ENCODE measurements at places on chromosomes 12 and 14. TPM values are rescaled to one million over a fixed set of nuclear protein-coding genes. Genes with fewer than 3 reads are reported as not detected.

HCAR1 gene
- 3.3 TPM for total RNA-seq

CD69 gene
- 5.0 TPM for total RNA-seq

BDKRB2 gene
- 10.3 TPM for total RNA-seq

TAS2R8 gene
- total RNA-seq, result not detected

COX8C gene
- total RNA-seq, result not detected

SRSF9 gene
- total RNA-seq, result 84.4 TPM

KITLG gene
- total RNA-seq, result 11.8 TPM

EMC9 gene
- 10.9 TPM for total RNA-seq

HNF1A gene
- total RNA-seq, result not detected

CLEC4C gene
- not detected for total RNA-seq

NPFF gene
- not detected for total RNA-seq

REM2 gene
- 0.23 TPM for total RNA-seq

OXA1L gene
- total RNA-seq, result 53.7 TPM

FBXO33 gene
- 7.8 TPM for total RNA-seq

SRRM4 gene
- total RNA-seq, result not detected

PHETA1 gene
- total RNA-seq, result 8.3 TPM

SMCO3 gene
- total RNA-seq, result 1.4 TPM

SPX gene
- total RNA-seq, result not detected

SERPINA3 gene
- 301 TPM for total RNA-seq
